CD8-positive, alpha-beta memory T cell (primary cell): ENCODE measurements at places on chromosomes 7 and 10. TPM values are rescaled to one million over a fixed set of nuclear protein-coding genes. Genes with fewer than 3 reads are reported as not detected.

- no peaks in the 10 kb centered on the region for H3K36me3 ChIP-seq
- H3K4me3 ChIP-seq = no peak overlapping the region
- no peak overlapping the region for H3K27ac ChIP-seq
- H3K27me3 ChIP-seq = no peaks in the 10 kb centered on the region
- DNase-seq = no peak
These were observed 519.4 kb downstream of the GLRX3 start for GRCh38 chr10:130655313-130656186.

DNA sequence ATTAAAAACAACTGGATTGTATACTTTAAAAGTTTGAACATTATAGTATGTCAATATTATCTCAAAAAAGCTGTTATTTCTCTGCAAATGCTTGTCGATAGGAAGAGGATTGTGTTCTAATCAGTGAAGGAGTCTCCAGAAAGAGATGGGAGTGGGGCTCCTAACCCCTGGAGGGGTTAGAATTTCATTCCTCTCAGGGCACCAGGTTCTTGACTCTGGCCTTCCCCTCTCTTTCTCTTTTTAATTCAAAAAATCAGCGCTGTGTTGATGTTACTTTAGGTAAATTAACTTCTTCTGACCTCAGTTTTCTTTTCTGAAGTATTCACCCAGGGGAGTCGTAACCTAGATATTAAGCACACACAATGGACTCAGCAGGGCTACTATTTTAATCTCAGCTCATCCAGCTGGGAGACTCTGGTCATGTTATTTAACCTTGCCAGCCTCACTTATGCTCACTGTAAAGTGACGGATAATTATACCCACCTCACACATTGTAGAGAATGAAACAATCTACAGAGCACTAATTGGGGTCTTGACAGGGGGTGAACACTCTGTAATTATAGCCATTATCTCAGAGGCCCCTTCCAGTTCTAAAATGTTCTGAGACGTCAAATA, 59.4 kb downstream of the GCC1 start:
- H3K27me3 ChIP-seq = no peaks in the 10 kb centered on the region
- no peaks in the 10 kb centered on the region for H3K36me3 ChIP-seq
- no peak overlapping the region for H3K27ac ChIP-seq
- H3K4me3 ChIP-seq = no peak overlapping the region
- H3K4me1 ChIP-seq = no peaks in the 10 kb centered on the region
- no peak for DNase-seq

GRCh38 chr10:114310346-114310745, 71.3 kb downstream of the VWA2 start:
- no peaks in the 10 kb centered on the region for H3K4me1 ChIP-seq
- H3K4me3 ChIP-seq = no peak overlapping the region
- no peaks in the 10 kb centered on the region for H3K27me3 ChIP-seq
- no peak overlapping the region for H3K27ac ChIP-seq

- no peak overlapping the region for H3K27ac ChIP-seq
- H3K4me1 ChIP-seq = no peaks in the 10 kb centered on the region
- H3K27me3 ChIP-seq = peaks cover 5% of the 10 kb centered on the region
- no peaks in the 10 kb centered on the region for H3K36me3 ChIP-seq
- no peak overlapping the region for H3K4me3 ChIP-seq
- DNase-seq = no peak
These were observed 85.3 kb upstream of the PCGF5 start for GRCh38 chr10:91135113-91135512.

DNA sequence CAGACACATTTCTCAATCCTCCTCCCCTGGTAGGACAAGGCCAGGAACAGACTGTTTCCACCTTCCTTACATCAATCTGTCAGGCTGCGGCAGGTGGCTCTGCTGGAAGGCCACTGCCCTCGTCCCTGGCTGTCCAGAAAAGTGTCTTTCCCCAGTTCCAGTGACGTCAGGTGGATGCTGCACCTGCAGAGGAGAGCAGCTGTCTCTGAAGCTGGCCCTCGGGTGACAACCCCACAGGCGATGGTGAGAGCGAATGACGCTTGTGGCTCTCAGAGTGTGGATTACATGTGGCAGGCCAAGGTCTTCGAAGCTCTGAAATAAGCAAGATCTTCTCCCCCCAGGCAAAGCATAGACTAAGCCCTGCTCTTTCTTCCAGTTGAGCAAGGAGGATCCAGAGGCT, 146.9 kb upstream of the RET start:
- H3K4me3 ChIP-seq = no peak overlapping the region
- H3K27ac ChIP-seq = no peak overlapping the region
- no peaks in the 10 kb centered on the region for H3K4me1 ChIP-seq

GRCh38 chr10:115580239-115580638, 487.1 kb downstream of the ATRNL1 start:
- H3K36me3 ChIP-seq = no peaks in the 10 kb centered on the region
- no peak overlapping the region for H3K27ac ChIP-seq
- H3K4me1 ChIP-seq = no peaks in the 10 kb centered on the region
- no peak overlapping the region for H3K4me3 ChIP-seq

GRCh38 chr7:1117321-1117928, 29.5 kb downstream of the GPER1 start:
- H3K4me3 ChIP-seq = no peak overlapping the region
- no peaks in the 10 kb centered on the region for H3K4me1 ChIP-seq
- no peaks in the 10 kb centered on the region for H3K36me3 ChIP-seq
- H3K27me3 ChIP-seq = no peaks in the 10 kb centered on the region

- H3K4me1 ChIP-seq = no peaks in the 10 kb centered on the region
- H3K36me3 ChIP-seq = peaks cover 4% of the 10 kb centered on the region
- H3K27me3 ChIP-seq = no peaks in the 10 kb centered on the region
- H3K27ac ChIP-seq = no peak overlapping the region
- no peak for DNase-seq
These were observed 95.0 kb downstream of the UBE3C start for GRCh38 chr7:157233677-157234076.

DNA sequence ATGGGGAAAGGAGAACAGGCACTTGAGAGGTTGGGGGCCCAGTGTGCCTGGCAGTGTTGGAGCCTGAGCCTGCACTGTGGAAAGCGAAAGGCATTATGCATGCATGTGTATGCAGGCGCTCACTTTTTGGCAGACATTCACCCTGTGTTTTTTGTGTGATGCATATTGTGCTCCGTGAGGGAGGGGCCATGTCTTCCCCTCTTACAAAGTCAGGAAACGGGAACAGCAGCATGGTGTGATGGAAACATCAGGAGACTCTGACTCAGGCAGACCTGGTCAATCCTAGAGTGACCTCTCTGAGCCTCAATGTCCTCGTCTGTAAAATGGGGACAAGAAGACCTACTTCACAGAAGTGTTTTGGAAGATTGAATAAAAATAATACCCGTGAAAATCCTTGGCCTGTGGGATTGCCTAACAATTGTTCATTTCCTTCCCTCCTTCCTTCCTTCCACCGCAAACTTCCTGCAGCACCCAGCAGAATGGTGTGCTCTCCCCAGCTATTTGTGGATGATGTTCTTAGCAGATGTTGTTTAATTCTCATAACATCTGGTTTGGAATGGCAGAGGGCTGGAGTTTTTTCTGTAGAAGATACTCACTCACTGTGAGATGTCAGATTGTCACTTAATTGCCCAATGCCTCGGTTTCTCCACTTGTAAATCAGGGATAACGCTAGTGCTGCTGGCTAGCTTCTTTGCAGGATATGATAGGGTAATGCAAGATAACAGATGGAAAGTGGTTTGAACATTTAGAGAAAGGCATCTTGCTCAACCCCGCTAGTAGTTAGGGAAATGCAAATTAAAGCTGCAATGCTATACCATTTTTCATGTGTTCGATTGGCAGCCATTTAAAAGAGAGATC, 39.8 kb downstream of the CDH23 start:
- DNase-seq = no peak
- no peaks in the 10 kb centered on the region for H3K27me3 ChIP-seq
- H3K4me1 ChIP-seq = peaks cover 7% of the 10 kb centered on the region
- H3K4me3 ChIP-seq = no peak overlapping the region
- no peaks in the 10 kb centered on the region for H3K36me3 ChIP-seq

DNA sequence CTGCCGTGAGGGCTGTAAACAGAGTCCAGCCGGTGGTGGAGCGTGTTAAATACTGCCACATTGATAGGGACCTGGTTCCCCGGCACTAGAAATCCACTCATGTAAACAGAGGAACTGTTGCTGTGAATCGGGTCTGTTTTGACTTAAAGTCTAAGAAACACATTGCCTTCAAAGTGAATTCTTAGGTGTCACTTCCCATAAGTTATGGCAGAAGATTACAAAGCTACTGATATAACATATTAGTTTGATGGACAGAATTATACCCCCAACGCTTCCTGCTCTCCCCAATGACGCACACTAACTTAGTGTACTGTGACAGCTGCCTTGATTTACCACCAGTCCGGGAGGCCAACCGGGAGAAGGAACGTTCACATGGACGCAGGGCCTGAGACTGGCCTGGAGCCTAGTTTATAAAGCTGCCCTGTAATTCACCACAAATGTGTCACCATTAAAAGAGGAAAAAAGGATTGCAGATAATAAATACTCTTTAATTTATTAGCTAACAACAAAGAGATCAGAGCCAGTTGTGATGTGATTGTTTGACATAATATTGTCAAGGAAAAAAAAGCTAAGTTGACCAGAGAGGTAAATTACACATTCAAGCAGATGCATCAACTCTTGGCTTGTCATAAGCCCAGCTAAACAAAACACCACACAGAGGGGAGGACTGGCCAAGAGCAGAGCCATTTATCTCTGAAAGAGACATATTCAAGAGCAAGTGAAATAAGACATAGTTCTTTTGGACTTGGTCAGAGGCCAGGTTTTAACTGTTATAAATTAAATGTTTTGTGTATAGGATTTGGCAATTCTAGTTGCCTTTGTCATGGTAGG, 820.6 kb downstream of the LRMDA start:
- DNase-seq = no peak
- H3K36me3 ChIP-seq = no peaks in the 10 kb centered on the region
- H3K4me1 ChIP-seq = no peaks in the 10 kb centered on the region
- no peak overlapping the region for H3K27ac ChIP-seq

- peaks cover 18% of the 10 kb centered on the region for H3K4me1 ChIP-seq
- no peak overlapping the region for H3K27ac ChIP-seq
- no peaks in the 10 kb centered on the region for H3K36me3 ChIP-seq
- peaks cover 30% of the 10 kb centered on the region for H3K27me3 ChIP-seq
- no peak overlapping the region for H3K4me3 ChIP-seq
These were observed 951 bp downstream of the ELOVL3 start for GRCh38 chr10:102227050-102227449.

DNA sequence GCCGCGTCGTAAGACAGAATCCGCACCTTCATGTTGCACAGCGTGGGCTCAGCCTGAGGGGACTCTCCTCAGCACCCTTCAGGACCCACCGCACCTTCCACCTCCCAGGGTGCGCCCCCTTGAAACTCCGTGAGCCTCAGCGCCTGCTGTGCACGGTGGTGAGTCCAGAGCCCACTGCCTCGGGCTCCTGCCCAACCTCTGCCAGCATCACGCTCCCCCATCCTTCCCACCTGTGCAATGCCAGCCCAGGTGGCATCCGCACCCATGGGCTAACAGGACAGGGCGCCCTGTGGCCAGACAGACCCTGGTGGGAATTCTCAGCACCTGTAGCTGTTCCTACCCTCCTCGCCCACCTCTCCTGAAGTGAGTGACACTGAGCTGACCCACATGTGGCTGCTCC, 96.4 kb downstream of the DYNC2I1 start:
- H3K4me3 ChIP-seq = no peak overlapping the region
- H3K36me3 ChIP-seq = no peaks in the 10 kb centered on the region

- peaks cover 48% of the 10 kb centered on the region for H3K4me1 ChIP-seq
- peak within 1 kb of the TSS; percentile 66 for H3K27ac ChIP-seq
- peak within 1 kb of the TSS; percentile 80 for H3K4me3 ChIP-seq
- no peaks in the 10 kb centered on the region for H3K27me3 ChIP-seq
These were observed at the start of gene GIMAP8 for GRCh38 chr7:150450491-150451001. GIMAP8 (plus strand) TSS chr7:150450630; CDS start chr7:150466699, 16,069 bp downstream.

DNA sequence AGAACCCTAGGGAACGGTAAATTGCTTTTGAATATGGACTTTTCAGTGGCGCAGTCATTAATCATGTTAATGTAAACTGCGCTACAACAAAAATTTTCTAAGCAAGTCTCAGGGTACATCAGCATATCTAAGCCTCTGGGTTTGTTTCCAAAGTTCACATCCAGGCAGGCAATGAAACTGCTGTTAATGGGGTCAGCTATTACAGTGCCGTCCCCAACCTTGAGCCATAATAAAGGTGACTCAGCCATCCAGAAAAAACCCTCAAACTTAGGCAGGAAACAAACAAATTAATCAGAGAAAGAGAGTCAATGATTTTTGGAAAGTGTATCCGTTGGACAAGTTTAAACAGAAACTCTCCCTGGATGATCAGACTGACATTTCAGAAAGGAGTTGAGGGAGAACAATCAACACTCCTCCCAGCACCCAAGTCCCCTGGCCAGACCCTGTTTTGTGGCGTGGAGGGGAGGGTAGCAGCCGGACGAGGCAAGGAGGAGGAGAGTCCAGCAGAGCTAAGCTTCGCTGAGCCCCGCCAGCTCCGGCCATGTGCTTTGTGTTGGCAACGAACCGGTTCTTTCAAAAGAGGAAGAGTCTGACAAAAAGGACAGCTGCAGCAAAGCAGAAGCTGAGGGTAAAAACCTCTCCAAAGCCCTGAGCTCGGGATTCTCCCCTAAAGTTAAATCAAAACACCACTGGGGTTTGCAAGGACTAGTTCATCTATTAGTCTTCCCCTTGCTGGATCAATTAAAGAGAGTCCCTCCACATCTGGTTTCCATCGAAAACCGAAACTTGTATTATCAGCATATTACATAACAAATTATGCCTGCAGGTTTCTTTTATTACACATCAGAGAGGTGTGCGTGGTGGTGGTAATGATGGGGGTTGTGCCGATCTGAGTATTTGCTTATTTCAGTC, 3.6 kb downstream of the FAM53B start:
- peak overlapping the region; percentile 53 for H3K27ac ChIP-seq
- H3K4me3 ChIP-seq = peak overlapping the region; percentile 74
- H3K27me3 ChIP-seq = no peaks in the 10 kb centered on the region
- DNase-seq = no peak

- H3K36me3 ChIP-seq = no peaks in the 10 kb centered on the region
- DNase-seq = no peak
- H3K4me1 ChIP-seq = no peaks in the 10 kb centered on the region
- H3K27me3 ChIP-seq = no peaks in the 10 kb centered on the region
- H3K27ac ChIP-seq = no peak overlapping the region
- no peak overlapping the region for H3K4me3 ChIP-seq
These were observed 407.7 kb downstream of the SH2D4B start for GRCh38 chr10:80945264-80945880.

DNA sequence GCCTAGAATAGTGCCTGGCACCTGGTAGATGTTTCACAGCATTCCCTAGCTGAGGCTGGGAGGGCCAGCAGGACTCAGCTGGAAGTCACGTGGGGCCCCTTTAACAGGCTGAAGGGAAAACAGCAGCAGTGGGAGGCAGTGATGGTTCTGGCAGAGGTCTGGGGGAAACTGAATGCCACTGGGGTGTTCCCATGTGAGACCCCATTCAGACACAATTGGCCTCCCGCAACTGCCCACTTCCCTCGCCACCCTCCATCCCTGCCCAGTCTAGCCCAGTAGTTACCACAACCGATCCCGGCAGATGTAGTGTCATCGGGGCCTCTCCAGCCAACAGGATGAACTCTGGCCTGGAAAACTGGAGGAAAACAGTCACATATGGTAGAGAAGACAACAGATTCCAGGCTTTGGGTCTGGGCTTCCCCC, 38.3 kb downstream of the FRMPD2 start:
- no peaks in the 10 kb centered on the region for H3K4me1 ChIP-seq
- no peak overlapping the region for H3K4me3 ChIP-seq
- no peak for DNase-seq
- H3K36me3 ChIP-seq = no peaks in the 10 kb centered on the region

The RGR gene
- total RNA-seq = not detected

The SHOC2 gene
- 57.4 TPM for total RNA-seq

The TBC1D12 gene
- 0.78 TPM for total RNA-seq

The SH2D4B gene
- 0.11 TPM for total RNA-seq

The CALHM3 gene
- total RNA-seq = not detected

The ANXA8L1 gene
- total RNA-seq = not detected

The EFCAB10 gene
- not detected for total RNA-seq

The AP3M1 gene
- 62.1 TPM for total RNA-seq

The VSIR gene
- 59.6 TPM for total RNA-seq
